CD8-positive, alpha-beta T cell (primary cell): ENCODE measurements at places on chromosomes 12 and 14. TPM values are rescaled to one million over a fixed set of nuclear protein-coding genes. Genes with fewer than 3 reads are reported as not detected.

ASCL1 gene
- total RNA-seq: not detected

ISCU gene
- 254 TPM for total RNA-seq

GALNT16 gene
- 0.08 TPM for total RNA-seq

TPI1 gene
- total RNA-seq: 64.0 TPM

KRT73 gene
- total RNA-seq: 7.8 TPM

VPS37B gene
- total RNA-seq: 145 TPM

PLEKHG7 gene
- not detected for total RNA-seq

GPR68 gene
- total RNA-seq: 3.6 TPM

KLRC1 gene
- 3.4 TPM for total RNA-seq

IL26 gene
- not detected for total RNA-seq

OAS1 gene
- total RNA-seq: 1.7 TPM

TMEM30B gene
- 12.1 TPM for total RNA-seq

TMEM63C gene
- 0.71 TPM for total RNA-seq

DNA sequence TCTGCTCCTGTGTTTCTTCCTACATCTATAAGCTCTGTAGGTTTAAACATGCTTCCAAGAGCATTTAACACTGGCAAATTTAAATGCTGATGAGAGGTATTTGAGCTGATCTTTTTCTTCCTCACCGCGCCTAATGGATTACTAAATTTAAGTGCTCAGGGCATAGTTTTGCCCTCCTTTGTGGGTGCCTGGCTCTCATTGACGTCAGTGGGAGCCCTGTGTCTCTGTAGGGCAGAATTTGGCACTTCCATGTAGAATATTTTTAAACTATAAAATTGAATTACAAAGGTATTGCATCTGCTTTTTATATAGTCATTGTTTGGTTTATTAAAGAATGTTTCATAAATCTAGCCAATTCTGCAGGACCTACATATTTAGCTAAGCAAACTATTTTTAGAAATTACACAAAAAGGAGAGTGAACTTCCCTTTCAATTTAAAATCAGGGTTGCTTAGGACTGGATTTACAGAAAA lies 444.8 kb downstream of the AEBP2 start:
- no peak for DNase-seq

DNA sequence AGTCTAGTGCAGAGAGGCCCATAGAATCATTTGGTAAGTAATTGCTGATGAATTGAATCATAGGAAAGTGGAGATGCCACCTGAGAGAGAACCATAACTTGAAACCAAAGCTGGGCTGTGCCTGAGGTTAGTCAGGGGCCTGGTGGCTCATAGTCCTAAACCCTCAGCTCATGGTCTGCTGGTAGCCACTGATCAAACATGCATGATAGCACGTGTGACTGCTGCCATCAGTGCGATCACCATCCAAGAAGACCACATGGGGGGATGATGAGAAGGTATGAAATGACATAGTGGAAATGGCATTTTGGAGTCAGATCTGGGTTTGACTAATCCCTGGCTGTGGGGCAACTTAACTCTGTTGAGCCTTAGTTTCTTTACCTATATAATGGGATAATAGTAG lies 190.5 kb downstream of the CACNA1C start:
- no peak for DNase-seq

DNA sequence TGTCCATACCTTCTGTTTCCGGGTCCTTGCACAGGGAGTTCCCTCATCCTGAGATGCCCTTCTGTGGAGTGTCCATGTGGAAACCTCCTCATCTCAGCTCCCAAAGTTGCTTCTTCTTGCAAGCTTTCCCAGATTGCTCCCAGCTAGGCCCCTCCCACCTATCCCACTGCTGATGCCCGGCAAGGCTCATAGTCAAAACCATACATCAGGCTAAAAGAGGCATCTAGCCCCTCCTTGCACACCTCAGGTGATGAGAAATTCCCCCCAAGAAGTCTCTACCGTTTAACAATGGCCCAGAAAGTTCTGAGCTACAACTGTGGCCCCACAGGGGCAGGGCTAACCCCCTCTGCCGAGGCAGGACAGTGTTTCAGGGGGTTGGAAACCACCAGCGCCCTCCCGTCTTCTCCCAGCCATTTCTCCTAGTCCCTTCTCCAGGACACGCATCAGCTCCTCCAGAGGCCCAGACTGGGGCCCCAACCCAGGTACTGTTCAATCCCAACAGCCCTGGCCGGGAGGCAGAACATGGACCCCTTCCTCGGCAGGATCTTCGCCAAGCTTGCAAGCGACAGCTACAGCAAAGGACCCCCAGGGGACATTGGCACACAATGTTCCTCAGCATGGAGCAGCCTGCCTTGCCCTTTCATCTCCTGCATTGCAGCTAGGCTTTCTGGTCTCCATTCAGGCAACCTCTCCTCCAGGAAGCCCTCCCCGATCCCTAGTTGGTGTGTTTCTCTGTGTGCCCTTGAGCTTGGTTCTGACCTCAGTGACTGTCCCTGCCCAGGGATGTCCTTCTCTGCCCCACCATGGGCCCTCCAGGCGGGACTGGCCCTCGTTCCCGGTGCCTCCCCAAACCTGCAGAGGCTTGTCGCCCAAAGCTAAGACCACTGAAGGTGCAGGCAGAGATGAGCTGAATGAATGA lies 4.5 kb upstream of the BEGAIN start:
- no peak for DNase-seq

DNA sequence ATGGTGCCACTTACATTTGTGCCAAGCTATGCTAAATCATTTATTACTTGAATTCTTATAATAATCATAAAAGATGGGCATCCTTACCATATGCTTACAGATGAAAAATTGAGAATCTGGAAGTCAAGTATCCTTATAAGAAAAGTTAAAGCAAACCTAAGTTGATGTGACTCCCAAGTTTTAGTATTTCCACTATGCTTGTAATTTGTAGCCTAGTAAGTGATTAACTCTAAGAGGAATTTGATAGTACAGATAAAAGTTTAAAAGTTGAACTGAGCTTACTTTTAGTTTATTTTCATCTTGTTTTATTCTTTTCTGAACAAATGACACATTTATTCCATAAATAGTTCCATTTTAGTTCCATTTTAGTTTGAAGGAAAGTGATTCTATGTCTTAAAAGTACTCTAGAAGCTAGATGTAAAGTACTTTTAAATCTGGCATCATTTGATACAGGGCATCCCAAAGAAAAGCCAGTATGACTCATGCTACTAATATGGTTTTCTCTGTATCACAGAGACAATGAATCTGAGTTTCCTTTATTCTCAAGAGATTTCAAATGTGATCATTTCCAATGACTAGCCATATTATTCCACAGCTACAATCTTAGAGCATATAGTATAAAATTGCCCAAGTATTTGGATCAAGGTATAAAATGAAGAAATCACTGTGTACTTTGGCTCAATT lies 596.0 kb downstream of the SLC16A7 start:
- DNase-seq: no peak

GRCh38 chr12:120078868-120079267 lies 37.7 kb downstream of the RAB35 start:
- DNase-seq: no peak

GRCh38 chr14:61033855-61034254 lies 52.8 kb downstream of the SLC38A6 start:
- DNase-seq: no peak

GRCh38 chr12:116130431-116130830 lies 147.1 kb downstream of the MED13L start:
- no peak for DNase-seq

DNA sequence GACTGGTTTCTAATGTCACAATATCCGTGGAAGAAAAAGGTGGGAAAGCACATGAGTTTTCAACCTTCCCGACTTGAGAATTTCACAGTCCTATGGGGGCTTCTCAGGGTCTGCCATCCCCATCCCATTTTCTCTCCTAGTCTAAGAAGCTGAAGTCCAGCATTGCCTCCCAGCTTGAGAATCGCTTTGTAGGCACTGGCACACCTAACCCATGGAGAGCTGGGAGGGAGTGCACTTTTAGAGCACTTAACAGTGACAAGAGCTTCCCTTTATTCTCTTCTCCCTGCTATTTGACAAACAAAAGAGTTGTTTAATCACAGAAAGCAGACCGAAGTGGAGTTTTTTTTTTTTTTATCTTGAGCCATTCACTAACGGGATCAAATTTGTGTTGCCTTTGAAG lies 22.8 kb upstream of the SRRM4 start:
- DNase-seq: no peak

GRCh38 chr14:96051642-96052540 lies 12.7 kb downstream of the C14orf132 start:
- DNase-seq: no peak

DNA sequence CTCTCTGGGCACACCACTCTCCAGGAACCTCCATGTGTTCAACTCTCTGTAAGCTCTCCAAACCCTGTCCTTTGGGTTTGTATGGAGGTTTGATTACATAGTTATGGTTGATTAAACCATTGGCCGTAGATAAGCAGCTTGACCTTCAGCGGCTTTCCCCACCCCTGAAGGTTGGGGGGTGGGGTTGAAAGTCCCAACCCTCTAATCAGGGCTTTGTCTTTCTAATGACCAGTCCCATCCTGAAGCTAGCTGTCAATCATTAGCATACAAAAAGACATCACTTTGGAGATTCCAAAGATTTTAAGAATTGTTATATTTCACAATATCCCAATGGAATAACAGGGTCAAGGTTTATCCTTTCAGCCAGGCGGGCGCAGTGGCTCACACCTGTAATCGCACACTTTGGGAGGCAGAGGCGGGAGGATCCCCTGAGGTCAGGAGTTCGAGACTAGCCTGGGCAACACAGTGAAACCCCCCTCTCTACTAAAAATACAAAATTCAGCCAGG lies 8.4 kb downstream of the FAM186A start:
- no peak for DNase-seq

DNA sequence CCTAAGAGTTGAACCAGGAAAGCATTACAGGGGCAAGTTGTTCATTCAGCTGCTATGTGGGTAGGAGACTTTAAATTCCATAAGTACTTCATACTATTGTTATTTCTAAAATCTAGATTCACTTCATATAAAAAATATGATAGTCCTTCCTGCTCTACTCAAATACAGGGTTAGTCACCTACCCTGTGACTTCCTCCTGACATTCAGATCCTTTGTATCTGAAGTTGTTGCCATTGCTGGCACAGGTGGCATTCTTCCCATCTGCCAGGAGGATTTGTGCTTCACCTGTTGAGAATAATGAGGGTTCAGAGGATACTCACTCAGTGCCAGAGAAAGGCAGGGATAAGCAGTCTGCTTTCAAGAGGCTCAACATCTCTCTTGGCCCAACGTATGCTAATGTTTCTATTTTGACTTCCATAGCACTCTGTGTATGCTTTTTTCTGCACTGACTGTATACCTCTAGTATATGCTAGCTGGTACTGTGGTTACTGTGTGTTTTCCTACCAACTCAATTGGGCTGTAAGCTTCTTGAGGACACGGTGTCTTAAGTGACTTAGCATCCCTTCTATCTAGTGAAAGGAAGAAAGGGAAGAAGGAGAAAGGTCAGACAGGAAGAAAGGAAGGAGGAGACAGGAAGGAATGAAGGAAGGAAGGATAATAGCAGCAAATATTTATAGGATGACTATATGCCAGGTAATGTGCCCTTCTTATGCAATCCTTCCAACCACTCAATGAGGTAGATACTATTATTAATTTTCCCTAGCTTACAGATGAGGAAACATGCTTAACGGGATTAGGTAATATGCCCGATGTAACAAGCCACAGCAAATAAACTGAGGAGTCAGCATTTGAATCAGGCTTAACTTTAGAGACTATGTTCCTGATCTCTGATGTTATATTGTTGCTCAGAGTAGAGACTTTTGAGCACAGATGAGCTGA lies 38.5 kb upstream of the FGF6 start:
- no peak for DNase-seq

GRCh38 chr12:24756479-24757024 lies 192.3 kb downstream of the BCAT1 start:
- no peak for DNase-seq

- DNase-seq: no peak
Measured at GRCh38 chr14:104334424-104335161, 196.2 kb downstream of the KIF26A start.

- no peak for DNase-seq
Measured at GRCh38 chr12:122366685-122367475, 55.6 kb downstream of the CLIP1 start.

- DNase-seq: no peak
Measured at GRCh38 chr14:30389877-30390385, 169.0 kb upstream of the G2E3 start.

- no peak for DNase-seq
Measured at GRCh38 chr14:63413009-63413408, 94.3 kb upstream of the GPHB5 start.

DNA sequence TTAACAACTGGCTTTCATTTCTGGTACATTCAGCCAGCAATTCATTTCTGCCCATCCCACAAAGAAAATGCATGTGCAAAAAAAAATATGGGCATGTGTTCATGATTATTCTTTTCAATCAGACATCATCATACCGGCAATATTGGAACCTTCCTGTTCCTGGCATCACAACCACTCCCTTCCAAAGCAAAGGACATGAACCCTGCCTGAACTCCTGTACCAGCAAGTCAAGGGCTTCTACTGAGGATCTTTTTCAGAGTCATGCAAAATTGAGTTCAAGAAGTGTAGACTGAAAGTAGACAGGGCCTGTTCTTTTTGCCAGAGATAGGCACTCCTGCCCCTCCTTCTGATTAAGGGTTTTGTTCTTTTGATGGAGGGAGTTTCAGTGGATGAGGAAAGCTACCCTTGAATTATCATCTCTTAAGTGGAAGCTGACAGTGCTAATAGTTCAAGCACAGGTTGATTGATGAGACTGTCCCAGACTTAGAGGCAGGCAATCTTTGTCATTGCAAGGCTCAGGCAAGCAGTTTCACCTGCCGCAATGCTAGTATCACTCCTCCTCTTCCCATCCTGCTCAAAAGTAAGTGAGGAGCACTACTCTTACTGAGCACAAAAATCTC lies 22.3 kb upstream of the DIO2 start:
- no peak for DNase-seq

- DNase-seq: no peak
Measured at GRCh38 chr14:76502638-76503037, 126.7 kb downstream of the ESRRB start.

GRCh38 chr12:55681142-55682077 lies 26.3 kb downstream of the ITGA7 start:
- no peak for DNase-seq

DNA sequence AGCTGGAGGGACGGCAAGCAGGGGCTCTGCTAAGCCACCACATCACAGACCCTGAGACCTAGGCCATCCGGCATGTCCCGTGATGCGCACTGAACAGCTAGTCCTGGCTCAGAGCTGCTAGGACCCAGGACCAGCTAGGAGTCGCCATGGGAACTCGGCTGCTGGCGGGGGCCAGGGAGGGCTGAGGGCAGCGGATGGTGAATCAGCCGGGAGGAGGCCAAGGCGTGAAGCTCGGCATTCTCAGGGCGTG lies 5.1 kb downstream of the AHNAK2 start:
- no peak for DNase-seq

GRCh38 chr12:48779869-48780268 lies 9.0 kb downstream of the ADCY6 start:
- DNase-seq: no peak

- no peak for DNase-seq
Measured at GRCh38 chr14:50106178-50106577, 10.2 kb downstream of the VCPKMT start.
